ENCODE measurements at places on chromosomes 5 and 9.

GRCh38 chr5:80161165-80161564, 94.7 kb downstream of the SERINC5 start:
- no peak for DNase-seq

DNA sequence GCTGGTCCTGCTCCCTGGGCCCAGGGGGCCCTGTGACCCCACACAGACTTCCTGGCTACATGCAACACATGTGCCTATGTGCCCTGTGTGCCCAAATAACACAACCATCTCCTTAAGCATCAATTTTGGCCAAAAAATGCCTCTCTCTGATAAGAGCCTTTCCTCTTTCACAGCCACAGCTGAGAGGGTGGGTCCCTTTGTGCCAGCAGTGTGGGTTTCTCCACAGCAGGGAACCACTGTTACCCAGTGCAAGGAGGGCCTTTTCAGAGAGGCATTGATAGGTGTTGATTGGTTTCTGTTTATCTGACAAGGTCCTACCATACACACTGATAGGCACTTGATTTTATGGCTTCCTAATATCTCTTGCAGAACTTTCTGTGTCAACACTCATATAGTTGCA, 42.7 kb downstream of the SYK start:
- DNase-seq: no peak

- no peak for DNase-seq
These were observed 81.4 kb upstream of the DAB2 start for GRCh38 chr5:39506211-39506610.

DNA sequence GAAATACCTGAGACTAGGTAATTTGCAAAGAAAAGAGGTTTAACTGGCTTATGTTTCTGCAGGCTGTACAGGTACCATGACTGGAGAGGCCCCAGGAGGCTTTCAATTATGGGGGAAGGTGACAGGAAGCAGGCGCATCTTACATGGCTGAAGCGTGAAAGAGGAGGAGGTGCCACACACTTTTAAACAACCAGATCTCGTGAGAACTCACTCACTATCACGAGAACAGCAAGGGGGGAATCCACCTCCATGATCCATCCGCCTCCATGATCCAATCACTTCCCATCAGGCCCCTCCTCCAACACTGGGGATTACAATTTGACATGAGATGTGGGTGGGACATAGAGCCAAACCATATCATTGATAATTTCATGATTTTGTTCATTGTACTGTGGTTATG, 2.5 kb upstream of the MED27 start:
- no peak for DNase-seq

DNA sequence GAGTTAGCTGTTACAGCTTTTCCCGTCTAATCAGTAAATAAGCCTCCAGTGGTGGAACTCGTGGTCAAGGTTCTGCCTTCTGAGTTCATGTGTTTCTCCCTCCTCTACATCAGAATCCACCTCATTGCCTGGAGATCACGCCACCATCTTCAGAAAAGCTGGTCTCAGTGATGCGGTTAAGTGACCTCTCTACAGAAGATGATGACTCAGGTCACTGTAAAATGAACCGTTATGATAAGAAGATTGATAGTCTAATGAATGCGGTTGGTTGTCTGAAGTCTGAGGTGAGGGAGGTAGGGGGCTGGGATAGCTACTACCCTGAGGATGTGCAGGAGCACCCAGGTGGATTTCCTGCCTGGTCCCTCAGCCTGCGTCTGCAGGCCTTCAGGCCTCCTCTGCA, 13.3 kb downstream of the ODF2 start:
- no peak for DNase-seq

GRCh38 chr9:135684691-135685090, 14.6 kb downstream of the SOHLH1 start:
- no peak for DNase-seq

DNA sequence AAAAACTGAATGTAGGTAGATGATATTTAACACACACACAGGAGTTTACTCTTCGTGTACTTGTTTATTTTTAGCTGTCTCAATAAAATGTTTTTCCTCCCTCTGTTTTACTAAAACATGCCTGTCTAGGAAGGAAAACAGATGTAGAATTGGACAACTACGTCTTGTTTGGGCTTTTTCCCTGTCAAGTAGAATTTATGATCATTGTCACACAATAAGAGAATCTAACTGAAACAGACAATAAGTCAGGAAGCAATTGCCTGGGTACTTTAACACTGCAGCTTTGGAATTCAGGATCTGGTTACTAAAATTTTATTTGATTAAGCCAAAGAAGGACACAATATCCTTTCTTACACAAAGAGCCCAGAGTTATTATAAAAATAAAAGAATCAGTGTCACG, 164.2 kb downstream of the ZDHHC21 start:
- DNase-seq: no peak

- no peak for DNase-seq
These were observed 79.3 kb downstream of the FOXD1 start for GRCh38 chr5:73369278-73369677.

- peak; percentile 12 for DNase-seq
These were observed at the start of gene FER for GRCh38 chr5:108747774-108748400. FER (plus strand) TSS chr5:108747897; CDS start chr5:108798183, 50,286 bp downstream.

- no peak for DNase-seq
These were observed 77.6 kb upstream of the FREM1 start for GRCh38 chr9:14987858-14988257.

- DNase-seq: no peak
These were observed 29.5 kb upstream of the NFIB start for GRCh38 chr9:14343261-14344031.

GRCh38 chr9:121835587-121836365, 184.3 kb downstream of the DAB2IP start:
- DNase-seq: no peak

GRCh38 chr9:673966-674526, 167.5 kb upstream of the DMRT1 start:
- DNase-seq: no peak

DNA sequence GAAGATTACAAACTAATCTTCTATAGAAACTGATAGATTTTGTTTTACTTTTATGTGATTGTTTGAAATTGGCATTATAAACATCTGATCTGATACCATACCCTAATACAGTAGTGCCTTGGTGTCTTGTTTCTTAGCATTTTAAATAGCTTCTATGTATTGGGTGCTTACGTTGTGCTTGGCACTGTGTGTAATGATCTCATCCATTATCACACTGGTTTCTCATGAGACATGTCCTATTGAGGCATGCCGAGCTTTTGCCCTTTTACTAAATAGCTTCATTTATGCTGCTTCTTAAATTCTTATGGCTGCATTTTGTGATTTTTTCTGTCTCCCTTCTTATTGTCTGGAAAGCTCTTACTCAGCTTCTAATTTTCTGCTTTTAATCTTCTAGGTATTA, 48.2 kb upstream of the TLR4 start:
- no peak for DNase-seq

DNA sequence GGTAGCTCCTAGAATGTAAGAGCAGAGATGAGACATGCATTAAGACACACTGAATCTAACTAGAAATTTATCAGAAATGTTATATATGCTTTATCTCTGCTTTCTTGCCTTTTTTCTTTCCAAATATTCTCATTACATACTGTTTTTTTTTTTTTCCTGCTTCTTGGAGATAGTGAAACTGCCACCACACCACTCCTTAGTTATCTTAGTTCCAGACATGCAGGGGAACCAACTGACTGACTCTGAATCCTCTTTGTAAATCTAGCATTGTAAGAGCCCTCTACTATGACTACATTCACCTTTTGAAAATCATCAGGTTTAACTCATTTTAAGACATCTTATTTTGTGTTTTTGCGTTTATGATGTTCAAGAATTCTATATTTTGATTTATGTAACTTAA, 181.3 kb upstream of the ST8SIA4 start:
- no peak for DNase-seq

DNA sequence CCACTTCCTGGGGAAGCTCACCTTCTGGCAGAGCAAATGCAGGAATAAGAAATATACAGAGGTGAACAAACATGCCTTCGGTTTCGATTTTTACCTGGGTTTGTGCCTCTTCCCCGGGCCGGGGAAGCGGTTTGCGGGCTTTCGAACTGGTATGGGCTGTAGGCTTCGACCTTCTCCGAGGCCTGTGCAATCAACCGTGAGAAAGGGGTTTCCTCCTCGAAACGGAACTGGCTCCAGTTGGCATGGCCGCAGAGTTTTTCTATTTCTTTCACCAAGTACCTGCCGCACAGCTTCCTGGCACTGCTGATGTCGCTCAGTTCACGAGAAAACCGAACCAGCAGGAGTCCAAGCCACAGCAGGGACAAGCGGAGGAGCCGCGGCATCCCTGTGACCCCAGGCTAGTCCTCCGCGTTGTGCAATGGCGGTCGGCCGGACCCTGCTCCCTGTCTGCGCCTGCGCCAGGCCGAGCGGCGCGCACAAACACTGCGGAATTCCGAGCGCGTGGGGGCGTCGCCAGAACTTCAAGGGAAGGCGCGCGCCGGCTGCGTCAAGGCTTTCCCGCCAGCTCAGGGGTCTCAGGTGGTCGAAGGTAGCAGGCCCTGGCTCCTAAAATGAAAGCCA, at the start of gene INSL6:
Gene INSL6 (minus strand): TSS at position 420 of the 621 bp plus-strand sequence. CDS start 37 bp downstream, at position 383.
- DNase-seq: no peak

GRCh38 chr5:52668544-52669185, 119.1 kb upstream of the ITGA1 start:
- no peak for DNase-seq

- DNase-seq: no peak
These were observed 191.4 kb downstream of the CCDC171 start for GRCh38 chr9:15744196-15744595.

- no peak for DNase-seq
These were observed 1.6 kb downstream of the FER start for GRCh38 chr5:108749128-108749861.

GRCh38 chr9:76642074-76642473, 122.2 kb upstream of the PCA3 start:
- DNase-seq: no peak

DNA sequence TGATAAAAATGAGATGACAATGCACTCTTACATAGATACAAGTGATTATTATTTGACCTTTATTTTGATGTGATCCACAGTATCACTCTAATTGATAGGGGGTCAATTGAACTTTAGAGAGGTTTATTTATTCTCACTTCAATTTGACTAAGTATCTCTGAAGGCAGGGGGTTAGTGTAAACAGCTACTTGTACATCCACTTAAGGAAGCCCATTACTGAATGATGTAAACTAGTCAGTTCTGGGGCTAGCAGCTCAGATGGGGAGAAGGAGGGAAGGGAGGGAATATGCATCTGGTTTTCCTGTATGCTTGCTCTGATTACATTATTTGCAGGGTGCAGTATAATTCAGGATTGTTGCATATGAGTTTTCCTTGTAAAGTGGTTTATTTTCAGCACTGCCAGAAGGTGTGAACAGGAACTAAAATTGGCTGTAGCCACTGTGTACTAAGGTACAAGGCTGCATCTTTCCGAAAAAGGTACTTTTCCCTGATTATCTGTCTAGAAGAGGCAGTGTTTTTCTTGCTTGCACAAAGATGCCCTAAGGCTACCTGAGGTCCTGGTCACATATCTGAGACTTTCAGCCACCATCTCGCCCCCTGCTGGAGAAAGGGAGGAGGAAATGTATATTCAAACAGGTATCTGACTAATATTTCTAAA, 51.2 kb downstream of the MRPS27 start:
- DNase-seq: peak; percentile 21

DNA sequence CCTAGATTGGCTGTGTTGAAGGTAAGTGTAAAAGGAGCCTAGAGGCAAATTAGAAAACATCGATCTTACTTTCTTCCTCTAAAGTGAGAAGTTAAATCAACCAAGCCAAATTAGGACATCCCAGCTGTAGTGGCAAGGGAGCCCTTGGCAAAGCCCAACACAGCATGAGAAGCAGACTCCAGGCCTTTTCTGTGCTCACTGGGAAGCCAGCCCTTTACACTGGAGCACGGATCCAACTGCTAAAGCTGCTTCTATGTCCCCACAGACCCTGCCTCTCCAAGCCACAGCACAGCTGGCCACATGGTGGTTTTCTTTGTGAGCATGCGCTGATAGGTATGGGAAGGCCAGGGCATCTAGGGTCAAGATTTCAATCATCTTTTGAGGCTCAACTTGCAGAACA, 94.1 kb downstream of the APBA1 start:
- DNase-seq: no peak

DNA sequence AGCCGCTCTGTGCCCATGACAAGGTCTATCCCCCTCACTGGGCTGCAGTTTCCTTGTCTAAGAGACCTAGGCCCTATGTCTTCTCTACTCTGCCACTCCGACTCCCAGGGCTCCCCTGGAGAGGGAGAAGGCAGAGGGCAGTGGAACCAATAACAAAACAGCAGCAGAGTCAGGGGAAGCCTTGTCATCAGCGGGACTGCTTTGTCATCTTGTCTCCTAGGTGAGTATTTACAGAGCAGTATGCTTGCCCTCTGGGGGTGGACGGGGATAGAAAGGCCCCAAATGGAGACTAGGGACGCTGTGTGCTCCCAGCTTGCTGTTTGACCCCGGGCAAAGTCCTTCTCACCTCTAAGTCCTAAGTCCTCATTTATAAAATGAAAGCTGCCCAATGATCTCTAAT, 318.5 kb downstream of the CDK5RAP2 start:
- no peak for DNase-seq

DNA sequence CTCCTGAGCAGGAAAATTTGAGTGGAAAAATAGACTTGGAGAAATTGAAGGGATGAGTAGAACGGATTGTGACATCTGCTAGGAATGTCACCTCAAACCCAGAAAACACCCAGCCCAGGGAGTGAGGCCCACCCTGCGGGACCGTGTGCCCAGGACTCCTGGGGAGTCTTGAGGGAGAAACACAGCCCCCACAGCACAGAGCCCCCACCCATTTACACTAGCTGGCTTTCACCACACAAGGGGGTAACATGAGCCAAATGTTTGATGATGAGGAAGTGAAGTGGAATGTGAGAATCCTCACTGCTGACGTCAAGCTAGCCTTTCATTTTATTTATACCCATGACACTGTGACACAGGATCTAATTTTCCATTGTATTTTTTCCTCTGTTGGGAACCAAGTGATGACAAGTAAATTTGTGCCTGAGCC, 42.8 kb upstream of the PDE8B start:
- no peak for DNase-seq

DNA sequence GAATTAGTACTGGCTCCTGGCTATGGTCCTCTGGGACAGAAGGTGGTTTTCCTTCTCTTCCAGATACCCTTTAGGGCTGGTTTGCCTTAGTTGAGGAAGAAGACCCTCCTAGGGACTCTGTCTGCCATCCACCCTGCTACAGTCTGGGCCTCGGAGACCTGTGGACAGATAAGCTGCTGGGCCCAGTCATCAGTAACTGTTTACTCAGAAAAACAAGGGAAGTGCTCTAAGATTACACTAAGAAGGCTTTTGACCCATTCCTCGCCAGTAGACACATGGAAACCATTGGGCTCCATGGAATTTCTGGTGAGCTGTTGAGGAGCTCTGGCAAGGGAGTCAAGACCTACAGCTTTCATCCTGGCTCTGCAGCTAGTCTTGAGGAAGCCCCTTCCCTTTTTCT, 31.2 kb downstream of the LARP1 start:
- DNase-seq: no peak

GRCh38 chr9:18208166-18209059, 265.5 kb upstream of the ADAMTSL1 start:
- DNase-seq: no peak

- DNase-seq: no peak
These were observed 287.2 kb upstream of the ZNF608 start for GRCh38 chr5:125033602-125034001.

All from T-helper 9 cell (primary cell).